ENCODE measurements at places on chromosomes 11 and 22.

- no peak for DNase-seq
Measured at GRCh38 chr11:130037058-130037457, 32.6 kb upstream of the APLP2 start.

DNA sequence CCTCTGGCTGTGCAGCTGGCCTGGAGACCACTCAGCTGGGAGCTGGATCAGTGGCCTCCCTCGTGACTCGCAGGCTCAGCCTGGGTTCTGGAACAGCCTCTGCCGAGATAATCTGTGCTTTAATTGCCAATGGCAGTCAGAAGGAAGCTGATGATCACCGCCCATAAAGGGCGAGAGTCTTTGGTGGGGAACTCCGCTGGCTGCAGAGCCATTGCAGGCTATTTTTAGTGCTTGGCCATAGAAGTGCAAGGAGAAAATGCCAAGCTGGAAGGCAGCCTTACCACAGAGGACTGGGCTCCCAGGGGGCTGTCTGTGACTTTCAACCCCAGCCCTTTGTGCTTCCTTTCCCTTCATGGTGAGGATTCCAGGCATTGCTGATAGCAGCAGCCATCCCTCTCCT lies 62.2 kb upstream of the TENM4 start:
- no peak for DNase-seq

- no peak for DNase-seq
Measured at GRCh38 chr22:17706947-17707346, 67.3 kb downstream of the BID start.

- DNase-seq: no peak
Measured at GRCh38 chr22:20147237-20147988, 3.4 kb downstream of the CCDC188 start.

- DNase-seq: no peak
Measured at GRCh38 chr11:35664977-35665441, 2.4 kb downstream of the TRIM44 start.

GRCh38 chr11:11967669-11968510 lies 40.5 kb downstream of the DKK3 start:
- no peak for DNase-seq

DNA sequence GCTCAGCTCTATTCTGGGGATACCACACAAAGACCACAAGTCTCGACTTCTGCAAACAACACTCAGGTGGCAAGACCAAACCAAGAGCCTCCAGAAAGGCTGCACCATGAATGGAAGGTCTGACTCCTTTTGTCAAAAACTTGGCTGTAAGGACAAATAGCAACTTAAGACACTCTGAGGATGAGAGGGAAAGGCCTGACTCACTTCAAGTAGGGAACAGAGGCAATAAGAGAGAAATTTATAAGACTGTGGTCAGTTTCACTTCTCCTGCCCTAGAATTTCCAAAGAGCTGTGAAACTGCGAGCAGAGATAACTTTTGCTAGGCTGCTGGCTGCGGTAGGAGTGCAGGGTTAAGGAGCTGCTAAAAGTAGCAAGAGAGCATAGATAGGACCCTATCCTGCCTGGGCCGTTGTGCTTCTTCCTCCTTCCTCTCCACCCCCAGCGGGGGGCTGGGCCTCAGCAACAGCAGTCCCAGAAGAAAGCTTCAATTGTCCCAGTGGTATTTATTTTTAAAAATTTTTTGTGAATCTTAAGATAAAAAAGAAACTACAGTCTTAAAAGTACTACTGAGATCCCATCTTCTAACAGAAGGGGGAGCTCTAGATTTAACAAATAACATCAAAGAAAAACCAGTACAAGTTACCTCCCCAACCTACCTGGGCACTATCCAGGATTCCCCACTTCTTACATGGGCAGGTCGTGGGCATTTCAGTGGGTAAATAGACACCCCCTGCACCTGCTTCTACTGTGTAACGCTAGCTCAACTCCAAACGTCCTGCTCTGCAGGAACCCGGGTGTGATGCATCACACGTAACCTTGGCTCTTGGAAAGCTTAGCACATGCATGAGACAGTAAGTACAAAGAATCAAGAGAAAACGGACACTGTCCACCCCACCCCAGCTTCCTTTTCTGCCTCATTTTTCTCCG lies 66.4 kb downstream of the SGSM3 start:
- DNase-seq: no peak

GRCh38 chr22:24516301-24516737 lies 21.2 kb downstream of the UPB1 start:
- DNase-seq: no peak

- DNase-seq: no peak
Measured at GRCh38 chr22:48179571-48180546, 1417.4 kb downstream of the TBC1D22A start.

DNA sequence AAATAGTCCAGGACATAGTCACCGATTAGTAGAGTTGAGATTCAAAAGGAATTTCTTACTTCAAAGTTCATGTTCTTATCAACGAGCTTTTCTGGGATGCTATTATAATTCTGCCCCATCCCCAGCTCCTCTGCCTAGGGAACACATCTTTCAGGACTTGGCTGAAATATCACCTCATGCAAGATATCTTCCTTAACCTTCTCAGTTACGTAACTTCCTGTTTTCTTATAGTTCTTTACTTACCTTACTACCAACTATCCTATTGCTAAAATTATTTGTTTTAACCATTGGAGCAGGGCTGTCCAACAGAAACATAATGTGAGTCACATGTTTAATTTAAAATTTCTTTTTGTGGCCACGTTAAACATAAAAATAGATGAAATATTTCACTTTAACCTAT lies 2.3 kb downstream of the NARS2 start:
- no peak for DNase-seq

DNA sequence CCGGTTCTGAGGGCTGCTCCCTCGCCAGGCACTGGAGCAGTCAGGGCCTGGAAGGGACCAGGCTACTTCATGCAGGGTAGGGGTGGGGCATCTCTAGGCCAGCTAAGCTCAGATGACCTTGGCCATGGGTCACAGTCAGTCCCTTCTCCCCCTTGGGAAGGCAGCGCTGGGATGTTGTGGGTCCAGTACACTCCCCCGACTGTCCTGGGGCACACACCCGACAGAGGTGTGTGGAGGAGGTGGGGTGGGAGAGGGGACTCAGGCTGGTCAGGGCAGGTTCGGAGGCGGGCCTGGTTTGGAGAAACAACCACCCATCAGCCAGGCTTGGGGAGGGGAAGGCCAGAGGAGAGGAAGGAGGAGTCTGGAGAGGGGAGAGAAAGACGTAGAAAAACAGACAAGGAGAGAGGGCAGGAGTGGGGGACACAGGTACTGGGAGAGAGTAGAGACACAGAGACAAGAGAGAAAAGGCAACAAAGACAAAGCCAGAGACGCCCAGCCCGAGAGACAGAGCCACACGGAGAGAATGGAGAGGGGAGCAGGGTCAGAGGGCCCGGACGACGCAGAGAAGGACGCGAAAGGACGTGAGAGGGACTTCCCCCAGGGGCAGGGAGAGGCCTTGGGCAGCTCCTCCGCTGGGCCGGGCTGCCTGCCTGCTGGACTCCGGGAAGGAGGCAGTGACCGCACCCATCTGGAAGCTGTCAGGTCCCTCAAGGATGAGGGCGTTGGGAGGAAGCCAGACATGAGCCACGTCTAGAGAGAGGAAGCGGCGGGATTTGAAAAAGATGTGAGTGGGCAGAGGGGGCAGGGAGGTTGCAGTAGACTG lies 30.6 kb upstream of the TSKU start:
- peak; percentile 76 for DNase-seq

DNA sequence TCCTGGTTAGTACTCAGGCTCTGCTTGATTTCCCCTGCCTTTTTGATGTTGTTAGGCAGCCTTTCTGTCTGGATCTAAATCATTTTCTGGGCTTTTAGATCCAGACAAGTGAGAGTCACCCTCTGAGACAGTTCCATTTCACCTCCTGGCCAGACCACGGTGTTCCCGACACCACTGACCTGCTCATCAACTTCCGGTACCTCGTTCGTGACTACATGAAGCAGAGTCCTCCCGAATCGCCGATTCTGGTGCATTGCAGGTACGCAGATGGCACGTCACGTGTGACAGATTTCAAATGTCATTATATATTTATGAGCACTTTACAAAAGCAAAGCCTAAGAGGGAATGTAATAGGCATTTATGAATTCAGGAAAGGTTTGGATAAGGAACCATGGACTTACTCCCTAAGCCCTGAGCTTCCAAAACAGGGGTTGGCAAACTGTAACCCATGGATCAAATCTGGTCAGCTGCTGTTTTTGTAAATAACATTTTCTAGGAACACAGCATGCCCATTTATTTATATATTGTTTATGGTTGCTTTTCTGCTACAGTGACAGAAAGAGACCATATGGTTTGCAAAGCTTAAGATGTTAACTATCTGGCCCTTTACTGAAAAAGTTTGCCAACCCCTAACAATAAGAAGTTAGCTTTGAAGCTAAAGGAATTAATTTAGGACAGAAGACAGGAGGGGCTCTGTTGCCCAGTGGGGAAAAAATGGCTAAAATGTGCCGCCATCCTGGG lies 53.1 kb upstream of the OR4B1 start:
- DNase-seq: no peak

- no peak for DNase-seq
Measured at GRCh38 chr11:116888884-116889549, 51.6 kb upstream of the APOA1 start.

GRCh38 chr11:68773521-68774193 lies 22.3 kb upstream of the TESMIN start:
- no peak for DNase-seq
